ENCODE measurements at places on chromosomes 16 and 17.

DNA sequence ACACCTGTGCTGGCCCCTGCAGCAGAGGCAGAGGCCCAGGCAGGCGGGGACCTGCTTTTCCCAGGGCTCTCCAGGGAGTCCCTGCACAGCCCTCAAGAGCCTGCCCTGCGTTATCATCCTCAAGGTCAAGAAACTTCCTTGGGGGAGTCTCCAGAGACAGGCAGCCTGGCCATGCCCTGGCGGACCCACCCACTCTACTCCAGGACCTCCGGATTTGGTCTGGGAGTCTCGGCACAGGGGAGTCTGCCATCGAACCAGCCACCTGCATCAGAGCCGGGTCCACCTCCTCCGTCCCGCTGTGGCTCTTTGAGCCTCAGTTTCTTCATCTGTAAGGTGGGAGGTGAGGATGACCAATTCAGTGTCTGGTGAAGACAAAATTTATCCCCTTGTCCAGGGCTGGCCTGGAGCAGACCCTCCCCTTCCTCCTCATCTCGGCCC lies 75.3 kb upstream of the TNRC6C start:
- DNase-seq = no peak

- DNase-seq = no peak
These were observed 75.5 kb downstream of the MYH10 start for GRCh38 chr17:8555062-8555461.

GRCh38 chr17:44747566-44747965 lies 11.2 kb upstream of the ADAM11 start:
- no peak for DNase-seq

DNA sequence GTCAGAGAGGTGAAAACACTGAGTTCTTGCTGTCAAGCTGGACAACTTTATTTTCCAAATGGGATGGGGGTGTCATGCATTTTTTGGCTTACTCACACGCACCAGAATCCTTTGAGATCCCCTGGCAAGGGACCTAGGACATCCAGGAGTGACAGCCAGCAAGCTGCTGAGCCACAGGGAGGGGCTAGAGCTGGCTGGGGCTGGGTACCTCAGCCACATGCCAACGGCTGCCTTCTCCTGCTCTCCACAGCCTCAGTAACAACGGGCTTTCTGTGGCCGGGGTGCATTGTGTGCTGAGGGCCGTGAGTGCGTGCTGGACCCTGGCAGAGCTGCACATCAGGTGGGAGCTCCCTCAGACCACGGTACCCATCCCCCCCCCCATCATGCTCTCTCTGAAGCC lies 47.6 kb downstream of the NLRC5 start:
- DNase-seq = no peak

DNA sequence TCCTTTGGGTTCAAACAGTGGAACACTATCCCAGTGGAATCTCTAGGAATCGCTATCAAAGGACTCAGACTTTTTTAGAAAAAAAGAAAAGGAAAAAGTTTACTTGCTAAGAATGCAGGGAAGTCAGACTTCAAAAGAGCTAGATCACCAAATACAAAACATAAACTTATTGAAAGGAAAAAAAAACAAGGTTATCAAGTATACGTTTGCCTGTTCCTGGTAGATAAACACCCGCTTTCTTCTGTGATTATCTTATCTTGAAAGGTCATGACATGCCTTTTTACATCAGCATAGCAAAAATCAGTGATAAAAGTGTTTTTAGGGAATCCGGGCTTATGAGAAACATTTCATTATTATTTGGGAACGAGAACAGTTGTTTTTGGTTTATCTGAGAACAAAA lies 129.3 kb upstream of the TMEM97 start:
- no peak for DNase-seq

- DNase-seq = no peak
These were observed 108.3 kb downstream of the YPEL2 start for GRCh38 chr17:59439741-59440211.

DNA sequence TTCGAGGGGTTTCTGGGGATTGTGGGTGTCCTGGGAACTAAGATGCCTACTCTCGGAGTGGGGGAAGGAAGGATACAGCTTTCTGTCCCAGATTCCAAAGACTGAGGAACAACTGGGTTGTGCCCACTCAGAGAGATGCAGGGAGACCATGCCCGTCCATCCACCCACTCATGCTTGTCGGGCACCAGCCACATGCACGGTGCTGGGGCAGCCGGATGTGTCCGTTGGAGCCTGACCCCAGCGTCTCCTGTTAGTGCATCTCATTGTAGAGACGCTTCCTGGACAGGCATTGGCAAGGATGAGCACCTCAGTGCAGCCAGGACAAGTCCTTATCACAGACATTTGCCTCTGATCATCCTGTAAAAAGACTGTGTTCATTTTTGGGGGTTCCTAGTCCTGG lies 58.1 kb downstream of the METRNL start:
- no peak for DNase-seq

DNA sequence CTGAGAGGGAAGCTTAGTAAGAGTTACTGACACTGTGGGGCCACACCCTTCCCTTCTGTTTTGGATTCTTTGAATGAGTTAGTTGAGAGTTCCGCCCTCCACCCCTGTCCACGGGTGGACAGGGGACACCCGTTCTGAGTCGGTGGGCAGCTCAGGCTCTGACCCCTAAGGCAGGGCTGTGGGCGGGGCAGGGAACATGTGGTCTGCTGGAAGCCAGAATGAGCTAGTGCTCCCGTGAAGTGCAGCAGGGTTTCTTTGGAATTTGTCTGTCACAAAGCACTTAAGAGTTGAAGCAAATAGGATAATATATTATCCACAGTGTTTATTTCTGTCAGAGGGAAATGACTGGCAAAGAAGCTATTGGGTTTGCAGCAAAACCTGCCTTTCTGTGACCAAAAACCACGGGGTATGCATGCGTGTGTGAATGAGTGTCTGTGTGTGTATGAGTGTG lies 90.1 kb downstream of the CLEC16A start:
- DNase-seq = no peak

- no peak for DNase-seq
These were observed 83.1 kb upstream of the CACNG5 start for GRCh38 chr17:66751771-66752170.

DNA sequence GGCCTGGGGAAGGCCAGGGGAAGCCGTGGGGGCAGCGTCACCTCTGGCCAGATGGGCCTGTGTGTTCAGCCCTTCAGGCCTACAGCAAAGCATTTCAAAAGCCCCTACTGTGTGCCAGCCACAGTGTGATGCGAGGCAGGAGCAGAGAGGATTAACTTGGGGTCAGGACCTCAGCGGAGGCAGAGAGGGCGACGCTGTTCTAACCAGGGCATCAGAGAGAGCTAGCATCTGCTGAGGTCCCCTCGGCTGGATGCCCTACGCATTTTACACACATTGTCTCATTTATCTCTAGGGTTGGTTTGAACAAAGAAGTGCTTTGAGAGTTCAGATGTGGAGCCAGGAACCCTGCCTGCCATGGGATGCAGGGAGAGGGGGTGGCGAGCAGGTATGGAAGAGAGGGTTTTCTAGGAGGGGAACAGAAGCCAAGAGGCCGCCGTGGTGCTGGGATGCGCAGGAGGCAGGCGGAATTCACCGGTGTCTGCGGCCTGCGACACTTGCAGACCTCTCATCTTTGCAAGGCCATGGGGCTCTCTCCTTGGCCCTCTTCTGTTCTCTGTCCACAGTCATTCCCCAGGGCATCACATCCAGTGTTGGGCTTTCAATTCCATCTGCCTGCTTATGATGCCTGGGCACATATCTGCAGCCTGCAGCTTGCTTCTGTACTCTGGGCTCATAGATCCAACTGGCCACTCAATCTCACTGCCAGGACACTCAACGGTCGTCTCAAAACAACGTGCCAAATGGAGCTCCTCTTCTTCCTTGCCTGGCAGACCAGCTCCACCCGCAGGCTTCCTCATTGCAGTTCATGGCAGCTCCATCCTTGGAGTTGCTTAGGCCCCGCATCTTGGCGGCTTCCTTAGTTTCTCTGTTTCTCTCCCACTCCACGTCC lies 8.1 kb upstream of the NKD1 start:
- no peak for DNase-seq

GRCh38 chr17:37017404-37017803 lies 68.7 kb downstream of the AATF start:
- no peak for DNase-seq

GRCh38 chr17:66190738-66191592 lies 968 bp downstream of the CEP112 start:
- DNase-seq = no peak

DNA sequence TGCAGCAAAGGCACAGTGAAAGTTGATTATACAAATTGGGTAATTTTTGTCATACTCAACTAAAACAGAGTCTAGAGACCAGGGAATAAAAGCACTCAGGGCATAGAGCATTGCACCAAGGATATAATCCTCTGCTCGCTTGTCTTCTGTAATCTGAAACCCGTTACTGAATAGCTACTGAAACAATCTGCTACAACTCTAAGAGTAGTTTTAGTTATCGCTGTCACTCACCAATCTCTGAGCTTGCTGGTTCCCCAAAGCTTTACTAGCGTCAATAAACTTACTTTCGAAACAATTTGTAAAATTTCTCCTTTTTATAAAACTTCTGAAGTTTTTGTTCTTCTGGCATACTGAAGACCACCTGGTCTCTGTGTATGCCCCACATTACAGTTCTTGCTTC lies 22.9 kb upstream of the SLC35G3 start:
- no peak for DNase-seq

DNA sequence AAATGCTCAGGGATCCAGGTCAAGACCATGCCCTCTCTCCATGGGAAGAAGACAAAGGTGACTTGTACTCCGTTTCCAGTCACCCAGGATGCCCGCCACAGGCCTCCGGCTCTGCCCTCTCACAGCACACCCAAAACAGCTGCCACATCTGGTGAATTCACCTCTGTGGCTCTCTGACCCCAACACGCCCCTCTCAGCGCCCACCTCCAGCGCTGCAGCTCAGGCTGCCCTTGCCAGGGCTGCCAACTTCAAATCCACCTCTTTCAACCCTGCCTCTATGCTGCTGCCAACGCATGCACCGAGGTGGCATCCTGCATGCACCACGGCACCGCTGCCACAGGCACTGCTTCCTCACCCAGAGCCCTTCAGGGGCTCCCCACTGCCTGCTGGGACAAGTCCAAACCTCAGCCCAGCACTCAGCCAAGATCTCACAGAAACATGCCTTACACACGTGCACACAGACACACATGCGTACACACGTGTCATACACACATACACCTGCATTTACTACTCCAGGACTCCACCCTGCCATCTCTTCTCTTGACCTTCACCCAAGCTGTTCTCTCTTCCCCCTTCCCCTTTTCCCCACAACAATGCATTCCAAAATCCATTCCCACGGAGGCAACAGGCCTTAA lies 7.5 kb downstream of the HID1 start:
- DNase-seq = no peak

DNA sequence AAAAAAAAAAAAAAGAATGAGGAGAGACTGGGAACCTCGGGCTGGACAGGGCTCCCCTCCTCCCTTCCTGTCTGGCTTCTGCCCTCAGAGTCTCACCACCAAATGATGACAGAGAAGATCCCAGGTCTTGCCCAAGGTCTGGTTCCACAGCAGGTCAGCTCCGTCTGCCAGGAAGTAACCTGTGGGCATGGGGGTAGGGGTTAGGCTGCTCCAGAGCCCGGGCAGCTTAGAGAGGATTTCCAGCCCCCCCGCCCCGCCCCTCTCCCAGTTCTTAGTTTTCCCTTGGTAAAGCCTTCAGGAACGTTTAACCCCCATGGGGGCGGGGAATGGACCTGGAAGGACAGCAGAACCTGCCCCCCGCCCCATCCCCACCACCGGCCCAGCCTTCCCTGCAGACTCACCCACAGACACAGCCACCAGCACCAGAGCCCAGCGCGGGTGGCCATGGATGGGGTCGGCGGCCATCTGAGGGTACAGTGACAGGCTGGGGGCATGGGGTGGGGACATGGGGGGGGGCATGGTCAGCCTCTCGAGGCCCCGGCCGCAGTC lies 700 bp downstream of the TLCD2 start:
- DNase-seq = no peak

DNA sequence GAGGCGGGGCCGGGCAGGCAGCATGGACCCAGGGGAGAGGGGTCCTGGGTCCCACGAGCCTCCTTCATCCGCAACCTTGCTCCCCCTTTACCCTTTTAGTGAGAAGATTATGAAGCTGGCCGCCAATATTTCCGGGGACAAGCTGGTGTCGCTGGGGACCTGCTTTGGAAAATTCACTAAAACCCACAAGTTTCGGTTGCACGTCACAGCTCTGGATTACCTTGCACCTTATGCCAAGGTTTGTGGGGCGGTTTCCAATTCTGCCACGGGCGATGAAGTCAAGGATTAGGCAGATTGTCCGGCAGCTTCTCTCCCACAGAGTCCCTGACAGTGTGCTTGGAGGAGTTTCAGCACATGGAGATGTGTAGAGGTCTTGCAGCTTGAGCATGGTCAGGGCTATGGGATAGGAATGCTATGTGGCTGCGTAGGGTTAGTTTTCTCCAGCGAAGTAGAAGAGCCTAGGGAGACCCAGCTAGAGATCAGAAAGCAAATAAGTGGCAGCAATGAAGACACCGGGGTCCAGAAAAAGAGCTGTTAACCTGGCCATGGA lies 598 bp downstream of the NIP7 start:
- no peak for DNase-seq

- peak; percentile 46 for DNase-seq
These were observed 4.8 kb upstream of the ITGA3 start for GRCh38 chr17:50051082-50051576.

DNA sequence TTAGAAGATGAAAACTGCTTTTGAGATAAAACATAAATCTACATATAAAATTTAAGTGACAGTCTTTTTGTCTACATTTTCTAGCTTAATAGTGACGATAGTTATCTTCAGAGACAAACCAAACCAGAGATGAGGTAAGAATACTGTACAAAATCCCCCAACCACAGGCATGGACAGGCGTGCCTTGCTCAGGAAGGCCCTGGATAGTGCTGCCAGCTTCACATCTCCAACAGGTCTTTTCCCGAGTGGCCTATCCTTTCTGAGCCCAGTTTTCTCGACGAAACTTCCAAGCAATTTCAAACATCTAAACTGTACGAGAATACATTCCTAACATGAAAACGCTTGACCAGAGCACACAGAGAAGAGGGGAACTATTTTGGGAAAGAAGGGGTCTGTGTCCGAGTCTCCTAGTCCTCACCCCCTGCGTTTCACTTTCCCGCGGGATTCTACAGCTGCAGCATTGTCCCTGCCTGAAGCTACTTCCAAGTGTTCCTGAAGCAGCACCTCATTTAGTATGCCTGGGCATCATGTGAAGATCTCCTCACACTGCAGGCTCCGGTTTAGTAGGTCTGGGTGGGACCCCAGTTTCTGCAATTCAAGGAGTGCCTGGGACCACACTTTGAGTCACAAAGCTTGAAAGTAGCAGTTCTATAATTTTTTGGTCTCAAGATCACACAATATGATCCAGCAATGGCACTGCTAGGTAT lies 37.8 kb downstream of the GNA13 start:
- DNase-seq = no peak

DNA sequence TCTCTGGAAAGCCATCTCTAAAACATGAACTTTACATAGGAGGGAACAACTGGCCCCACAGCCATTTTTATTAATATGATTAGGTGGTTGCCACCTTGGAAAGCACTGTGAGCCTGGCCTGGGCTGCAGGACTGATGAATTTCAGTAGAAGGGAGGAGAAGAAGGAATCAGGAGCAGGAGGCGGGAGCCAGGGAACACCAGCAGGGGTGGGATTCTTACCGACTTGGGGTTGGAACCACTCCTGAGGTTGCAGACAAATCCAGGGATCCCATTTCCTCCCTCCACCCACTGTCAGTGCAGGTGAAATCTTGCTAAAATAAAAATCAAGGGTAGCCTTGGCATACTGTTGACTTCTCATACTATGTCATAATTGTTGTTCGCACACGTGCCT lies 16.9 kb upstream of the MAP3K14 start:
- no peak for DNase-seq

Data from stimulated activated CD4-positive, alpha-beta T cell treated with anti-CD3 and anti-CD28 coated beads, TNF-alpha, amount 100 ng/mL, for 4 hours (primary cell).